ENCODE measurements at places on chromosomes 1 and 21.

- no peak for DNase-seq
These were observed 15.0 kb downstream of the CELSR2 start for GRCh38 chr1:109264379-109264755.

DNA sequence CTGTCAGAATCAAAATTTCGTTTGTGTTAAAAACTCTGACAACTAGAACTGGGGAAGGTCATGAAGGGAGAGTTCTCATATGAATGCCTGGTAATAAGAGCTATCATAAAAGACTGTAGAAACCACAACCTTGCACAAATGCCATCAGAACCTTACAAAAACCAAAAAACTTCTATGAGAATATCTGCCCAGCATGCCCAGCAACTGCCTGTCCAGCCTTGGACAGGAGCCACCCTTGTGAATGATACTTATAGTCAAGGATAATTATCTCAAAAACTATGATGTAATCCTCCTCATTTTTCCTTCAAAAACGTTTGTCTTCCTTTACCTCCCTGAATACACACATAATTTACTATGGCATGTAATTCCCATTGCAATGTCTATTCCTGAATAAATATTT lies 53.4 kb upstream of the C1orf185 start:
- no peak for DNase-seq

GRCh38 chr1:156767879-156768604 lies 707 bp downstream of the PRCC start:
- DNase-seq = peak; percentile 33

GRCh38 chr1:172719694-172720138 lies 60.8 kb downstream of the FASLG start:
- DNase-seq = peak; percentile 2
